CD14-positive monocyte (primary cell): ENCODE measurements at places on chromosomes 13 and 19.

DNA sequence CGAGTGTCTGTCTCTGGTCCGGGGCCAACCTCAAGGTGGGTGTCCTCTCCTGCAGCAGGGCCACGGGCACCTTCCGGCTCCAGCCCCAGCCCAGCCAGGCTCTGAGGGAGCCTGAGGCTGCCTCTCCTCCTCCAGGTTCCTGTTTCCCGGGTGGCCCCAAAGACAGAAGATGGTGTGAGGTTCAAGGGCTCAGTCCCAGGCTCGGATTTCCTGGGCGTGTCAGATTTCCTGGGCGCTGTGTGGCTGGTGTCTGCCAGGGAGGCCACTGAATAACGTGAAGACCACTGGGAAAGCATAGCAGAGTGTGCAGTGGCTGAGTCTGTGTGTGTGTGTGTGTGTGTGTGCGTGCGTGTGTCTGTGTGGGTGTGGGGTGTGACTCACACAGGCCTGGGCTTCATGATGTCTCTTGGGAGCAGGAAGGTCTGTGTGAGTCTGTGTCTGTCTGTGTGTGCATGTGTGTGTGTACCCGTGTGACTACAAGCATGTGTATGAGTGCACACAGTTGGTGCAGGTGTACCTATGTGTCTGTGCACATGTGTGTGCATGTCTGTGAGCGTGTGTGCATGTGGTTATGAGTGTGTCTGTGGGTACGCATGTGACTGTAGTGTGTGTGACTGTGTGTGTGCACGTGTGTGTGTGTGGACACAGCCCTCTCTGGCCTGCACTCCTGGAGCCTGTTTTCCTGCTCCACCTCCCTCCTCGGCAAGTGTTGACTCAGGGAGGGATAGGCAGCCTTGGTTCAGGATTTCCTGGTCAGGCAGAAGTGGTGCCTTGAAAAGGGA is 28.3 kb downstream of the CEBPA start:
- H3K27me3 ChIP-seq, result no peaks in the 10 kb centered on the region
- peaks cover 56% of the 10 kb centered on the region for H3K4me1 ChIP-seq
- H3K36me3 ChIP-seq, result no peaks in the 10 kb centered on the region
- no peak overlapping the region for H3K4me3 ChIP-seq

DNA sequence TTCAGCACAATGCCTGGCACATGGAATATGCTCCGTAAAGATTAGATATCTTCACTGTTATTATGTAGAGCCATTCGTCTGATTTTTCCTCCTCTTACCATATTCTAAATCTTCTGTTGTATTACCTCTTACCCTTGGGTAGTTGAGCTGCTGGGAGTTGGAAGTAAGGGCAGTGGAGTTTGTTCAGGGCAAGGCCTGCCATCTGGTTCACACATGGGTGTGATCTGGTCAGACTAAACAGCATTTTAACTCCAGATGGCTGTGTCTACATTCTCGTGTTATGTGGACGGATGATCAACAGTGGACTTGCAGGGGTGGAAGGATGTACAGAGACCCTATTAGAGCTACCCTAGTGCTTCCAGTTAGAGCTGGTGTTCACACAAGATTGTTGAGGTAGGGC is 164.9 kb downstream of the ZIC5 start:
- DNase-seq, result no peak
- no peaks in the 10 kb centered on the region for H3K27me3 ChIP-seq
- H3K4me3 ChIP-seq, result no peak overlapping the region
- no peaks in the 10 kb centered on the region for H3K4me1 ChIP-seq
- H3K27ac ChIP-seq, result no peak overlapping the region
- H3K36me3 ChIP-seq, result no peaks in the 10 kb centered on the region

DNA sequence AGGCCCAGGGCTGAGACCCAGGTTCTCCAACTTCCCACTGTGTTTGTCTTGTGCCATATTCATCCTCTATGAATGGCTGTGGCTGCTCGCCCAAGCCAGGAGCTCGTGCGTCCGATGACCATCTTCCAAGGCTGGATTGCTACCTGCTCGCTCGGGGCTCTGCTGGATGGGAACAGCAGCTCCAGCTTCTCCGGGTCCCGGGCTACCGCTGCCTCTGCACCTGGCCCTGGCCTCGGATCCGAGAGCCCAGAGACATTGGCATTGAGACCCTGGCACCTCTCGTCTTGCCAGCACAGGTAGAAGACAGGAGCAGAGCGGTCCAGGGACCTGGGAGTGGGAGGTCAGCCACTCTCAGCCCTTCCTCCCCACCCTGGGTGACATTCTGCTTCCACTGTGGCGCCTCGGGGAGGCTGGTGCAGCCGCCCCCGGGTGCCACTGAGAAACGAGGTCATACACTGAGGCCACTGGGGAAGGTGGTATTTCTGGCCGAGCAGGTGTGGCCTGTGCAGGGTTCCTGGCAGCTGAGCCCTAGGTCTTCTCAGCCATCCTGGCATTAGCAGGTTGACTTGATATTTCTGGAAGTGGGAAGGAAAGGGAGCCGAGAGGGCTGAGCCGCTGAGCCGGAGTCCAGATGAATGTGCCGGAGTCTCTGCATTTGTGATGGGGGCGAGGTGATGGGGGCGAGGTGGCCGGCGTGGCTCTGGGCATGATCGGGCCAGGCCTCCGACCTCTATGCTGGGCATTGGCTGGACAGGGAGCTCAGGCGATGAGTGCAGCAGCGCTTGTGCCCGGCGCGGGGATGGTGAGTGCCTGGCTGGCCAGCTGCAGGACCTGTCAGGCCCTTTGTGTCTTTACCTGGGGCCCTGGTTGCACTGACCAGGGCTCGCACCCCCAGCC is 18.6 kb downstream of the NDUFB7 start:
- peaks cover 14% of the 10 kb centered on the region for H3K36me3 ChIP-seq
- H3K4me1 ChIP-seq, result peaks cover 22% of the 10 kb centered on the region
- H3K4me3 ChIP-seq, result no peak overlapping the region

DNA sequence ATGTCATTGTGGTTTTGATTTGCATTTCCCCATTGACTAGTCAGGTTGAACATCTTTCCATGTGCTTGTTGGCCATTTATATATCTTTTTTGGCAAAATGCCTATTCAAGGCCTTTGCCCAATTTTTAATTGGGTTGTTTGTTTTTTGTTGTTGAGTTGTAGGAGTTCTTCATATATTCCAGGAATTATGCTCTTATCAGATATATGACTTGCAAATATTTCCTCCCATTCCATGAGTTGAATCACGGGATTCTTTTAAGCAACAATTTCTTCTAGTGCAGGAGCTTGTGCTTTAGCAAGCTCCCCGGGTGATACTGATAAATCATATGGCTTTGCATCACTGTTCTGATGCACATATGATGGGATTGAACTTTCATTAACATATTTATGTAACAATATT is 47.0 kb upstream of the FLT1 start:
- H3K36me3 ChIP-seq, result no peaks in the 10 kb centered on the region
- H3K27ac ChIP-seq, result no peak overlapping the region
- DNase-seq, result no peak
- H3K4me3 ChIP-seq, result no peak overlapping the region
- H3K4me1 ChIP-seq, result peaks cover 8% of the 10 kb centered on the region

DNA sequence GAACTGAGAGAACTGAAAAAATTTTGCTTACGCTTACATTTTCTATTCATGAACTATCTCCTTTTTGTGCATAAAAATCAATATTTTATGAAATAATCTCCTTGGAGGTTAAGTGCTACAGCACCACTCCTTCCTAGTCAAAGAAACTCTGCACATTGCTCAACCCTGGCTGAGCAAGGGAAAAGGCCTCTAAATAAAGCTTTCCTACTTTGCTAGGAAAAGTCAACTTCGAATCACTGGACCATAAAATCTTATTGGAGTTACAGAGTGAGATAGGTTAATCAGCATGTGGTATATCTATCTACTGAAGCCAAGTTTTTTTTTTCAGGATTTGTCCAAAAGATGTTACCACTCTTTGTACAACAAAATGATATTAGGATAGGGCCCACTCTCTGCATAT is 57.5 kb upstream of the HMGB1 start:
- no peak for DNase-seq
- no peaks in the 10 kb centered on the region for H3K36me3 ChIP-seq
- no peak overlapping the region for H3K4me3 ChIP-seq
- H3K27me3 ChIP-seq, result no peaks in the 10 kb centered on the region

DNA sequence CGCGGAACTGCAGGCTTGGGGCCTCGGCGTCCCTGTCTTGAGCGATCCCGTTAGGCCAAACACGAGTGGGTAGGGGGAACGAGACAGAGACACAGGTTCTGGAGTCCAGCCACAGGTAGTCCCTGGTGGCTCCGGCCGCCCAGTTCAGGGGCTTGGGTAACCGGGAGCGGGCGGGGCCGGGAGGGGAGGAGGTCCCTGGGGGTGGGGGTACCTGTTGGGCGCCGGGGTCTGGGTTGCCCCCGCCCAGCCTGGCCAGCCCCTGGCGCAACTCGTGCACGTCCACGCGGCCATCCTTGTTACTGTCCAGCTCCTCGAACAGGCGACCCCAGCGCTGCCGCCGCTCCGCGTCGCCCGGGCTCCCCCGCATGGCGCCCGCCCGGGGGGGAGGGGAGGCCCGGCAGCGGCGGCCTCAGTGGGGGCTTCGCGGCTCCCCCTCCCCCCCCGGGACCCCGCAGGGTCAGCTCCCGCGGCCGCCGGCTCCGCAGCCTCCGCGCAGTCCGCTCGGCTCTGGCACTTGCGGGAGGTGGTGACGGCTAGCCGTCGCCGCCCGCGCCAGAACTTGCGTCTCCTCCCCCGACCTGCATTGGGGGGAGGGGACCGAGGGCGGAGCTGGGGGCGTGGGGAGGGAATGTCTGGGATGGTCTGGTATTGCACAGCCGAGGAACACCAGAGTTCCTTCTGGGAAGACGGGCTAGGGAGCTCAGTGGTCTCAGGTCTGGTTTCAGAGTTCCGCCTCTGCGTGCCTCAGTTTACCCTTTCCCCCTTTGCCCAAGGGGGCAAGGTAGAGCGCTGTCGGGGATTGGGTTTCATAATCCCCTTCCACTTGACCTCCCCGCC is at the start of gene SLC25A23:
TSS of gene SLC25A23 (minus strand) at position 531 of the 837 bp plus-strand sequence. CDS start at position 367, 164 bp downstream.
- H3K36me3 ChIP-seq, result no peaks in the 10 kb centered on the region
- no peaks in the 10 kb centered on the region for H3K27me3 ChIP-seq
- peak within 1 kb of the TSS; percentile 79 for H3K4me3 ChIP-seq

DNA sequence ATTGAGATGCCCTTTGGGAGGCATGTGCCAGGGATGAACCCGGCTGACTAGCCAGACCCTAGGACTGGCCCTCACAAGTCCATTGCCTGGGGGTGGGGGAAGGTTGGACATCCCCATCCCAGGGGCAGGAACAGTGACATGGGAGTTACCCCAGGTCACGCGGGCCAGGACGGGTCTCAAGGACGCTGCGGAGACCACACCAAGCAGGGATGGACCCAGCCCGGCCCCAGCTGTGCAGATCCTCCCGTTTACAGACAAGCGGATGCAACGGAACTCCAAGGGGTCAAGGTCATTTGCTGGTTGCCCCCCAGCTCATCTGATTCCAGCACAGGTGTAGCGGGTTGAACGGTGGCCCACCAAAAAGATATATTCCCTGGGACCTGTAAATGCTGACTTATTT is 20.0 kb downstream of the F2RL3 start:
- H3K27ac ChIP-seq, result no peak overlapping the region
- no peaks in the 10 kb centered on the region for H3K27me3 ChIP-seq
- H3K4me1 ChIP-seq, result no peaks in the 10 kb centered on the region
- DNase-seq, result no peak
